CD4-positive, alpha-beta T cell treated with Interleukin-6 at 100 ng/mL for 8 hours (primary cell): ENCODE measurements at places on chromosomes 3 and 15.
A peak's percentile ranks its signal among the peaks of the same experiment; 100 is the strongest.

DNA sequence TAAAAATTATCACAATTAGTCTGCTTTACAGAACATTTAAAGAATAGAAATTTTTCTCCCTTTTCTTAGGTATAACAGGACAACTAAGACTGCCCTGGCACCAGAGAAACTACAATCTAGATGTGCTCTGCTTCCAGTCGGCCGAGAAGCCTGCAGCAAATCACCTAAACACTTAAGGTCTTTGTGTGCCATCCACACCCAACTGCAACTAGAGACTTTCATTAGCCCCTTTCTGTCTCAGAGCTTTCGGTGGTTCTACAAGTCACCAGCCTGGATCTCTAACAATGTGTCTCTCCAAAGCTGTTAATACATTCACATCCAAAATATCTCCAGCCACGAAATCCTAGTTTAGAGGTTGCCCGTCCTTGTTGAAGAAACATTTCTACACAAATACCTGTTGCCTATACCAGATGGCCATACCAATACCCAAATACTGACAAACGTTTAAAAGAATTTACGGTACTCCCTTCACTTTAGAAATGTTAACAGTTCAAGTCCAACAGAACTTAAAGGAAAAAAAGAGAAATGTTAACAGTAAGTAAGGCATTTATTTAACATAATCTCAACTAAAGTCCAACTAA is 6.7 kb downstream of the PRC1 start:
- no peak for DNase-seq

GRCh38 chr15:39127925-39128617 is 452.8 kb upstream of the THBS1 start:
- no peak for DNase-seq

GRCh38 chr3:125431912-125432790 is 57.0 kb upstream of the ZNF148 start:
- DNase-seq: no peak

GRCh38 chr15:74426404-74427281 is 7.1 kb downstream of the SEMA7A start:
- DNase-seq: no peak

DNA sequence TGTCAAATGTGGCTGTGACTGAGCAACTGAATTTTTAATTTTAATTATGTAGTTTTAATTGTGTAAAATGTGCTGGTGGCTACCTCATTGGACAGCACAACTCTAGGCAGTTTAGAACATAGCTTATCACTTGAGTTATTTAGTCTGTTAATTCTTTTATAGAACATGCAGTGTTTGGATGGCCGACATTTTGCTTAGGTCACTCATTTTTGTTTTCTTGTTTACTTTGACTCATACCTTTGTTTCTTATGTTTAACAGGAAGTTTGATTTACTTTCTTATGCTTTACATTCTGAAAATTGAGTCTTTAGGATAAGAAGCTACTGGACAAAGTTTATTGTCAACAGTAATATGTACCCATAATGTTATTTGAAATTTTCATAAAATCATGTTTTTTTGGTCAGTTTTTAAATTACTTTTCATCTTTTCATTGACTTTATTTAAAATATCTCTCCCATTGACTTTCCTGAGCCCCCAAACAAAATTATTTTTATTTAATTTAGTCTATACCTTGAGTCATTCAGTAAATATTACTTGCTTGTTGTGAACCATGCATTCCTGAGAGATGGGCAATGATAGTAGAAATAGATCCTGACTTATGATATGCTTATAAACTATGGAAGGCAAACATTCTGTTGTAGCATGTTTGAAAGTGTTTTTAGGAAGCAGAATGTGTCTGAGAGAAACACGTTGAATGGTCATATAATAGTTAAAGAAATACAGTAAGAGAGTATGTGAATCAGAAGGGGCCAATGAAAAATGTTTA is 60.6 kb downstream of the TCF12 start:
- DNase-seq: no peak

DNA sequence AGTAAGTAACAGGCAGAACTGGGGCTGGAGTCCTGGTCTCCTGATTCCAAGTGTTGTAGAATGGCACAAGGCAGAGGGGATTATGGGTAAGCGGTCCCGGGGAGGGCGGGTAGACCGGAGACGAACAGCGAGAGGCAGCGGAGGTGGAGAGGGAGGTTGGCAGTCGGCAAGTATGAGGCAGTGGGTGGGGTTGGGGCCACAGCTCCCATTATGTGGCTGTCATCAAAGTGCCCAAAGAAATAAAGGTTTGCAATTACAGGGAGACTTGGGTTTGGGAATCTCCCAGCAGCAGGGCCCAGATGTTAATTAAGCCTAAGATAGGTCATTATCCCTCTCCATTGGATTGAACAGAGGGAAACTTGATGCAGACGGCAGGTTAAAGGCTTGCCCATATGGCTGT is 16.9 kb downstream of the FAM43A start:
- no peak for DNase-seq

GRCh38 chr3:56369914-56370313 is 98.4 kb downstream of the ERC2 start:
- no peak for DNase-seq

GRCh38 chr3:23644676-23645075 is 161.1 kb upstream of the UBE2E1 start:
- no peak for DNase-seq

DNA sequence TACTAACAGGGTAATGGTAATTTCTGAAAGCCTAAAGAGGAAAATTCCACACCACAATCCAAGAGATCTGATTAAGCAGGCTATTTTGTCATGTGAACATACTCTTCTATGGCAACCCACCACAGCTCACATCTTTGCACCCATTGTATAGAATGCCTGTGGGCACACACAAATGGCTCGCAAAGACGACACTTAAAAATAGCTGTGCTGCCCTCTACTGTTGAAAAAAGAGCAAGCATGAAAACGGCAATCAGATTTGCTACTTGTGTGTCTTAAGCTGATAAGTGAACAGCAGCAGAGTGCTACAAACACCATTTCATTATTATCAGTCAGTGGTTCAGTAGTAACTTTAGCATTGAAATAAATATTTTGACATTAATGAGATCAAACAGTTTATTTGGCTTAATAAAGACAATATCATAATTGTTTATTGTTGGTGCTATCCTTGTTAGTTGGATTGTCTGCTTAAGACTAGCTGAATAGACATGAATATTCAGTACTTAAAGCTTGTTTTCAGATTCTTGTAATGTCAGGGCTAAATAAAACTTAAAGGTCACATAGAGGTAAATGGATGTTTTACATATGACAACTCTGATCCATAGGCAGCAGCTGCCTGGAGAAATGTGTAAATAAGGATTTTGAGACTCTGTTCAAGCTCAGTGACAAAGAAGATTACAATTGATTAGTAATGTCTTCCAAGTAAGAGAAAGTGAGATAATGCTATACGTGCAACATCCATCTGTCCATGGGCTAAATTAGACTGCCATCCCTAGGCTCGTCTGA is 199.1 kb downstream of the LRRN1 start:
- DNase-seq: no peak

- no peak for DNase-seq
These were observed 432.7 kb upstream of the ALCAM start for GRCh38 chr3:104933972-104934371.

- DNase-seq: no peak
These were observed 2.5 kb downstream of the PRTG start for GRCh38 chr15:55740359-55740878.

- DNase-seq: no peak
These were observed 147.2 kb upstream of the SLC2A2 start for GRCh38 chr3:171173736-171174135.

DNA sequence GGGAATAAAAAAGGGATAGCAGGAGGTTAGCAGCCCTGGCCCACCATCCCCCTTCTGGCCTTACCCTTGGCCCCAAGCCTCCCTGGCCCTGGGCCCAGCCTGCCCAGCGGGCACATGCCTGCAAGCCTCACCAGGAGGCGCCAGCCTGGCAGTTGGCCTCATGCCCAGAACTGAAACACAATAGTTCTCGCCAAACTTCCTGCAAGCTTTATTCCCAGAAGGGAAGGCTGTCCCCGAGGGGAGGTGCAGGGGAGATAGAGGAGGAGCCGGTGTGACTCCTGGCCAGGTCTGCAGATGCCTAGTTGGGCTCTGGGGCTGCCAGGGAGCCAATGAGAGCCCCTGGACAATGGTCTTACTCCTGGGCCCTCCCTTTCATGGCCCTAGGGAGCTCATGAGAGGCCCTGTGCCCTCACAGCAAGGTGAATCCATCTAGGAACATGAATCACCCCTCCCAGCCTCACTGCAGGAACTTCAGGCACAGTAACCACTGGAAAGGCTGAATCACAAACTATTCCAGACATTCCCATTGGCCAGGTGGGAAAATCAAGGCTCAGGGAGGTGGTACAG is 4.0 kb downstream of the CCDC33 start:
- no peak for DNase-seq

GRCh38 chr15:80609512-80609946 is 85.6 kb upstream of the ABHD17C start:
- DNase-seq: no peak

DNA sequence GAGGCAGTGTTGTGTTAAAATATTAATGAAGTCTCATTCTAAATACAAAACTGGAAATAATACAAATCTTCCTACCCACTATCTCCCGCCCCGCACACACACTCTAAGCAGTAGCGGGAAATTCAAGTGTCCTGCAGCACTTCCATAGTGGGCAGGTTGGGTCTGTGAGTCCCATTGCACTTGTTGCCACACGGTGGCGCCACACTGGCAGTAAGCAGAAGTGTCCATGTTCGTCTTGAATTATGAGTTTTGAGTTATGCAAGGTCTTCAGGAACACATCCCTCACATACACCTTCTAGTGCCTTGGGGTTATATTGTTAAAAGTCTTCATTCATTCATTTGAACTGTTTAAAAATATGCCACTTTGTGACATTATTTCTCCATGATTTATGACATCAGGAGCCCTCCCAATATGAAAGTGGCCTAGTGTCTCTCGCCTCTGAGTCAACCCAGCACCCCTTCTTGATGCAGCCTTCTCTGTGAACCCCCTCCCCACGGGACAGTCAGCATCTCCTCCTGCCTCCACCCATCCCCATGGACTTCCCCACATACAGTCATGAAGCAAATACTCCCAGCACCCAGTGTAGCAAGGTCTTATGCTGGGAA is 17.6 kb upstream of the CCDC174 start:
- peak; percentile 59 for DNase-seq

DNA sequence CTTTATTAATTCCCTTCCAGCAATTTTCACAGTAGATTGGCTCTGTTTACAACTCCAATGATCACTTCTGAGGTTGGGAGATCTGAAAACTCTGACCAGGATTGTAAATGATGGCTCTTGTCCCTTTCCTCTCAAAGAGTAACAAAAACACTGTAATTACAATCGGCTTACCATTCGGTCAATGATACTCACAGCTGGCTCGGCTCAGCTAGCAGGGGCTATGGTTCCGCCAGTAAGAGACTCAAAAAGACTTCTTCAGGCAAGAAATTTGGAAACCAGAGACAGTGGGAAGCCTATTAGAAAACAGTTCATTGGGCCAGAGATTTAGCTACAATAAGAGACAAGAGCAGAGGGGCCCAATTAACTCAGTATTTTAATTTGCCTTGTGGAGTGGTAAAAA is 96.6 kb downstream of the LRRC3B start:
- DNase-seq: no peak

DNA sequence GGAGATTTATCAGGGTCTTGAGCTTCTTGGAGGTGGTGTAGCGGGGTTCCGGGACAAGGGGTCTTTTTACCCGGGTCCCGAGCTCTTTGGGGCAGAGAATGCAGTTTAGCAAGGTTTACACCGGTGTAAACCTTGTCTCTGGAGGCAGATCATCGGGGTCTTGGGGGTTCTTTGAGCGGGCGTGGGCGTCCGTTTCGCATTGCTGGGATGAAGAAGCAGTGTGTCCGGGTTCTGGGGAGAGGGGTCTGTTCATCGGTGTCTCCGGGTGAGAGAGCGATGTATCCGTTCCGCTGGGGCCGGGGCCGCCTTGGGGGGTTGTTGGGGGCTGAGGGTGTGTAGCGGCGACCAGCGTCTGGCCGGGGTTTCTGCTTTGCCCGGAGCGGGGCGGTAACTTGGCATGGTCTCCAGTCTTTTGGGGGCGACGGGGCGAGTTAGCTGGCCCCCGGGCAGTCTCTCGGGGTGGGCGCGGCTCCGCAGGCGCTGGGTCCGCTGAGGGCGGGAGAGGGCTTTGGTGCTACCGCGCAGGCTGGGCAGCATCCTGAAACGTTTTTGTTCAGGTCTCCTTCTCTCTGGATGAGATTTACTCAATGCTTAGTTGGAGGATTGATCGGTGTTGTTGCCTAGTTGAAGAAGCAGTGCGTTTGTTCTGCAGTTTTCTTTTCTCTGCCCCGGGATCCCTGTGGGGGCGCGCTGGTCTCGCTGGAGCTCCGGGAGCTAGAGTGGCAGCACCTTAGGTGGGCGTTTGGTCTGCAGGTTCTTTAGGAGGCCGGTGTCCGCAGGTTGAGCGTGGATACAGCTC is 843 bp downstream of the GLCE start:
- DNase-seq: peak; percentile 5

- peak; percentile 15 for DNase-seq
These were observed 84.2 kb upstream of the TBL1XR1 start for GRCh38 chr3:177281292-177282118.

- no peak for DNase-seq
These were observed 233.0 kb upstream of the PROK2 start for GRCh38 chr3:72017935-72018334.

DNA sequence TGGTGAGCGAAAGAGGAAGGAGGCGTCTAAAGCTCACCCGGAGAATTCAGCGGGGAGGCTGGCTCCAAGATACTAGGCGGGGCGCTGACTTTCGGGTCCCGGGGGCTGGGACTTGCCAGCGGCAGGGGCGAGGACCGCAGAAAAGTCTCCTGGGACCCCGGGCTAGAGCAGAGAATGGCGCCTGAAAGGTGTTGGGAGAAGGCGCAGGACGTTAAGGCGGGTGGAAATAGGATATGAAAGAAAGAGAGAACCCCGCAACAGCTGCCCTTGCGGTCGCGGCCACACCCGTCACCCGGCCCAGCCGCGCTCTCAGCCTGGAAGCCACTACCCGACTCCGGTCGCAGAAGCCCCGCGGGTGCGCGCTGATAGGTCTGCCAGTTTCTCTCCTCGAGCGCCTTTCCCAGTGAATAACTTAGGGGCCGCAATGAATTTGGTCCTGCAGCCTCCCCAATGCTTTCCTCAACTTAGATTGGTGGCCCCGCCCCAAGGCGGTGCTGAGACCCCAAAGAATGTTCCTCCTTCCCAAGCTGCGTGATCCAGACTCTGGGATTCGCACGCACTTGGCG is 604 bp downstream of the LTK start:
- DNase-seq: peak; percentile 20
